ENCODE measurements at places on chromosomes 12 and 14.
A peak's percentile ranks its signal among the peaks of the same experiment; 100 is the strongest.

DNA sequence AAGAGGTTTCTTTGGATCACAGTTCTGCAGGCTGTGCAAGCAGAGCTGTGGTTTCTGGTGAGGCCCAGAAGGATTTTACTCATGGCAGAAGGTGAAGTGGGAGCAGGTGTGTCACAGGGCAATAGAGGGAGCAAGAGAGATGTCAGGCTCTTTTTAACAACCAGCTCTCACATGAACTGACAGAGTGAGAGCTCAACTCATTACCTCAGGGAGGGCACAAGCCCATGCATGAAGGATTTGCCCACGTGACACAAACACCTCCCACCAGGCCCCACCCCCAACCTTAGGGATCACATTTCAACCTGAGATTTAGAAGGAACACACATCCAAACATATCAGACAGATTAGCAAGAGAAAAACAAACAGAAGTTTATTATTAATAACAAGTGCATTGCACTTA is 470.4 kb downstream of the GALC start:
- no peak for DNase-seq

DNA sequence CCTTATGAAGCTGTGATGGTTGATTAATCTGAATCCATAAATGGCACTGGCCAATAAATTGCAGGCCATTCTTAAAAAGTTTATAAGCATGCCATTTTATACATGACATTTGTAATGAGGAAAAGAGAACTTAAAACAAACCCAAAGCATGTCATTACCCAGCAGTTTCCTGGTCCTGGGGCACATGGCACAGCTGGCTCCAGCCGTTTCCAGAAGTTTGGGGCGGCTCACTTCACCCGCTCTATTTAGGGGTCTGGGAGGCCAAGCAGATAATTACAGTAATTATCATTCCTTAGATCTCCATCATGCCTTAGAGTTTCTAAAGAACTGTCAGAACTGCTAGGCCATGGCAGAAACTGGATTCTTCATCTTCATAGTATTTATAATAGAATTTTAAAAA is 6.4 kb downstream of the ADGRD1 start:
- no peak for DNase-seq

- no peak for DNase-seq
Observed at GRCh38 chr14:36426836-36427235, 93.2 kb downstream of the NKX2-1 start.

DNA sequence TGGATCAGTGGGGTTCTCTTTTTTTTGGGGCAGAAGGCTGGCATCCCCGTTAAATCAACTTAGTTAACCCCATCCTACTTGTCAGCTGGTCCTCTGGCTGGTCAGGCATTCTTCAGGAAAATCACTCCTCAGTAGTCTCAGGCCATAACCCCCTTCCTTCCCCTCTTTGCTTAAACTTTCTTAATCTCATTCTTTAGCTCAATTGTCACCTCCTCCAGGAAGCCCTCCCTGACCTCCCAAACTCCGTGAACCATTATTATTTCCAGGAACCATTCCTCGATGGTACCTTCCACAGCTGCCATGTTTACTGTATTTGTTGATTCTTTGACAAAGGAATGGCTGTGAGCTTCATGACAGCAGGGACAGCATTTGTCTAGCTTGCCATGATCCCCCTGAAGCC is 72.5 kb upstream of the FBXO21 start:
- no peak for DNase-seq

DNA sequence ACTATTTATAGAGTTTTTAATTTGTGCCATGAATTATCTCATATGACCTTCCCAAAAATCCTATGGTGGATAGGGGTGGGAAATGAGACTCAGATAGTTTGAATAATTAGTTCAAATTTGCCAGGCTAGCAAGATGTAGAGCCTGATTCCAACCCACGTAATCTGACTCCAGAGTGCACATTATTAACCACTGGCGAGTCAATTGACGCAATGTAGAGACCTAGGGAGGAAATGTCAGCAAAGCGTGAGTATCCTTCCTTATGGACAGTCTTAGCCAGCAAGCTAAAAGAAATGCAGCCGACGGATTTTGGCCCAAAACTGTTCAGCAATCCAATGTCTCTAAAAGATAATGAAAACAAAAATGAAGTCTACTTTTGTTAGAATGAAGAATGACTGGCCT is 193.3 kb upstream of the KRR1 start:
- no peak for DNase-seq

DNA sequence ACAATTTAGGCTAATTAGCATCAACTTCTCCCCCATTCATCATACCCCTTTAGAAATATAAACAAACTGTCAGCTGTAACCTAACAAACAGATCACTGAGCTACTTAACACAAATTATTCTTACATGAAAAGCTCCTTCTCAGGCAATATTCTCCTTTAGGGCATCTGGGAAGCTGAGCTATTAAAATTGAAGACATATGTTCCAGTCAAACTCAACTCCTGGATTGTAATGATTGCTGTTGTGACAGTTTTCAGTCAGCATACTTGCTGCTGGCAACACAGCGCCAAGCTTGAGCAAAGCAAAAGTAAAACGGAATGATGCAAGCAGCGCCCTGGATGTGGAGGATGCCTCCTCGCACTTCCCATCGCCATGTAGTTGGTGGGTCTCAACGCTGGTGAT is 82.4 kb downstream of the SLC25A21 start:
- DNase-seq: peak; percentile 1

DNA sequence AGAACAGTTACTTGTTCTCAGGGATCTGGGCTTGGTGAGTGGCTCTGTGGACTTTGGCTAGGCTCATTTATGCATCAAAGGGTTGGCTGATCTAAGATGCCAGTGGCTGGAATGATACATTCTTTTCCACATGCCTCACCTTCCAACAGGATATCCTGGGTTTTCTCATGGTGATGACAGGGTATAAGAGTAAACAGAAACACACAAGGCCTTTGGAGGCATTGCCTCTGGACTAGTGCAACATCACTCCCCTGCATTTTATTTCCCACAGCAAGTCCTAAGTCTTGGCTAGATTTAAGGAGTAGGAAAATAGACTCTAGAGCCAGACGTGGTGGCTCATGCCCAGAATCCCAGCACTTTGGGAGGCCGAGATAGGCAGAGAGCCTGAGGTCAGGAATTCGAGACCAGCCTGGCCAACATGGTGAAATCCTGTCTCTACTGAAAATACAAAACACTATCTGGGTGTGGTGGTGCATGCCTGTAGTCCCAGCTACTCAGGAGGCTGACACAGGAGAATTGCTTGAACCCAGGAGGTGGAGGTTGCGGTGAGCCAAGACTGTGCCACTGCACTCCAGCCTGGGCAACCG is 47.9 kb downstream of the RPH3A start:
- DNase-seq: peak; percentile 93

DNA sequence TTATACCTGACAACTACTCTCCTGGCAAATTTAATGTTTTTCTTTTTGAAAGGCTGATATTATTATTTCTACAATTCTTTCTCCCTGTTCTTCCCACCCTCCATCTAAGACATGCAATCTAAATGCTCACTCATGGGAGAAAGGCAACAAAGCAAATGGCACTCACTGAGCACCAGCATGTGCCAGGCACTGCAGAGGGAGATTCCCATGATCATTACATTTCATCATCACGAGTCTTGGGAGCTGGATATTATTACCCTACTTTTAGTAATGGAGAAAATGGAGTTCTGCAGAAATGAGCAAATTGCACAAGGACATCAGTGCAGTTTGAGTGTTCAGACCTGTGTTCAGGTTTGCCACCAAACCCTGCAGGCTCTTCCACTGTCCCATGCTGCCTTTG is 27.9 kb downstream of the PPM1H start:
- DNase-seq: no peak

GRCh38 chr12:15268309-15268708 is 47.1 kb upstream of the RERG start:
- DNase-seq: no peak

DNA sequence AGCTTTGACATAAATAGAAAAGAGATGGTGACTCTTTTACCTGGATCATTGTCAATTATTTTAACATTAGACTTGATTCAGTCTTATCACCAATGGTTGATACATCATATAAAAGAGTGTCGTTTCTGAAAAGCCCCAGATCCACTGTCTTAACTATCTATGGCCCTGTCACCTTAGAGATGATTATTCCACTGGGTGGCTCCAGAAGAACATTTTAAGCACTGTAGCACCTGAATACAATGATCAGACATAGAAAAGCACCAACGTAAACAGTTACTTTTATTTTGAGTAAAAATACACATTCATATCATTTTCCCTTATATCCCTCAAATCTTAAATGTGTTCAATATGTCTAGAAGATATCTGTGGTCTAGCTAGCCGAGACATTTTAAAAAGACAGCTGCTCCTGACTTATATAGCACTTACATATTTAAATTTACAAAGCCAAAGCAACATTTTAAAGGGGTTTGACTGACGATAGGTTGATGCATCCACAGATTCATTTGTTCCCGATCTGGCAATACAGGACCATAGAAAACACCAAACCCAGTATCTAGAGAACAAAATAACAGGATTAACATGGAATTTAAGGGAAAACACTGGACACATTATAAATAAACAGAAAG is 32.9 kb downstream of the TSPAN8 start:
- no peak for DNase-seq
